ENCODE measurements at places on chromosomes 6 and 20. TPM values are rescaled to one million over a fixed set of nuclear protein-coding genes. Genes with fewer than 3 reads are reported as not detected.

GRCh38 chr6:143708889-143709288 lies 31.1 kb downstream of the PHACTR2 start:
- no peak for DNase-seq

- DNase-seq = no peak
Observed at GRCh38 chr6:19892260-19892659, 55.1 kb downstream of the ID4 start.

- no peak for DNase-seq
Observed at GRCh38 chr6:150227281-150227680, 84.4 kb downstream of the PPP1R14C start.

DNA sequence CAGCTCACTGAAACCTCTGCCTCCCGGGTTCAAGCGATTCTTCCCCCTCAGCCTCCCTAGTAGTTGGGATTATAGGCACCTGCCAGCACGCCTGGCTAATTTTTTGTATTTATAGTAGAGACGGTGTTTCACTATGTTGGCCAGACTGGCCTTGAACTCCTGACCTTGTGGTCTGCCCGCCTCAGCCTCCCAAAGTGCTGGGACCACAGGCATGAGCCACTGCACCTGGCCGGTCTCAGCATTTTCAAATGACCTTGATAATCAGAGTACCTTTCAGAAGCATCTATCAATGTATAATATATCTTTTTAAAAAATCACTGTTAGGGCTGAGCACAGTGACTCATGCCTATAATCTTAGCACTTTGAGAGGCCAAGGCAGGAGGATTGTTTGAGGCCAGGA lies 143.0 kb downstream of the DOK5 start:
- no peak for DNase-seq

DNA sequence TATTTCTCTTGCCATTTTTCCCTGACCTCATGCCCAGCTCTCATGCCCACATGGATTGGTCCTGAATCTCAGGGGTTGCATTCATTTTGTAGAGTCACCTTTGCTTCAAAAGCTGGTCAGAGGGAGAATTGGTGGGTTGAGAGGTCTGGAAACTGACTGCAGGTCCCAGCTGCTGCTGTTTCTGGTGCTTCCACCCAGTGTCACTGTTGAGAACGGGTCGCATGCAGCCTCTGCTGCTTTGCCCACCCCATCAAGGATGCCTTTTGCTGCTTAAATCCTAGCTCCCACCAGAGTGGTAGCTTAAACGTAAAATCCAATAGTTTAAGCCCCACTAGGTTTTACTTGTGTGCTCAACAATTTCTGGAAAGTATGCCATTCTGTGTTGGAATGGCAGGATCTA lies 211.4 kb upstream of the TSHZ2 start:
- DNase-seq = no peak

The APOBEC2 gene
- not detected for total RNA-seq

All from osteocyte (in vitro differentiated cells).